ENCODE measurements at places on chromosomes 2 and 18. TPM values are rescaled to one million over a fixed set of nuclear protein-coding genes. Genes with fewer than 3 reads are reported as not detected.

Gene SERPINB3
- not detected for total RNA-seq

Gene NEU2
- not detected for total RNA-seq

Gene GPATCH11
- total RNA-seq: 16.3 TPM

Gene ALPG
- not detected for total RNA-seq

Gene ITM2C
- 100 TPM for total RNA-seq

Gene AQP12B
- not detected for total RNA-seq

Gene PLEK
- total RNA-seq: 0.94 TPM

Gene CTNNA2
- total RNA-seq: 249 TPM

Gene GATA6
- not detected for total RNA-seq
